Breast epithelium (tissue), 4 donors: ENCODE measurements at places on chromosomes 13 and 19. TPM values are rescaled to one million over a fixed set of nuclear protein-coding genes. Genes with fewer than 3 reads are reported as not detected.

Gene ZNF256
- 7.3 TPM for total RNA-seq

DNA sequence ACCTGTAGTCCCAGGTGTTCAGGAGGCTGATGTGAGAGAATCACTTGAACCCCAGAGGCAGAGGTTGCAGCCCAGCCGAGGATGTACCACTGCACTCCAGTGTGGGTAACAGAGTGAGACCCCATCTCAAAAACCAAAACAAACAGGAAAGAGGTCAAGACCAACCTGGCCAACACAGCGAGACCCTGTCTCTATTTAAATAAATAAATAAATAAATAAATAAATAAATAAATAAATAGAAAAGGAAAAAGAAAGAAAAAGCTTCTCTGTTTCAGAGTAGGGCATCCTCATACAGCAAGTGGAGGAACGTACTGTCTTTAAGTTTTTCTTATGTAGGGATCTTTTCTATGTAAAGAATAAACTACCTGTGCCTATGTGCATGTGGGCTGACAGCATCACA, 2.3 kb downstream of the ZNF700 start:
- H3K4me3 ChIP-seq, result no peak overlapping the region
- H3K4me1 ChIP-seq, result peaks cover 4% of the 10 kb centered on the region
- no peak for DNase-seq
- no peaks in the 10 kb centered on the region for H3K36me3 ChIP-seq
- H3K27me3 ChIP-seq, result no peaks in the 10 kb centered on the region
- no peak overlapping the region for H3K27ac ChIP-seq

DNA sequence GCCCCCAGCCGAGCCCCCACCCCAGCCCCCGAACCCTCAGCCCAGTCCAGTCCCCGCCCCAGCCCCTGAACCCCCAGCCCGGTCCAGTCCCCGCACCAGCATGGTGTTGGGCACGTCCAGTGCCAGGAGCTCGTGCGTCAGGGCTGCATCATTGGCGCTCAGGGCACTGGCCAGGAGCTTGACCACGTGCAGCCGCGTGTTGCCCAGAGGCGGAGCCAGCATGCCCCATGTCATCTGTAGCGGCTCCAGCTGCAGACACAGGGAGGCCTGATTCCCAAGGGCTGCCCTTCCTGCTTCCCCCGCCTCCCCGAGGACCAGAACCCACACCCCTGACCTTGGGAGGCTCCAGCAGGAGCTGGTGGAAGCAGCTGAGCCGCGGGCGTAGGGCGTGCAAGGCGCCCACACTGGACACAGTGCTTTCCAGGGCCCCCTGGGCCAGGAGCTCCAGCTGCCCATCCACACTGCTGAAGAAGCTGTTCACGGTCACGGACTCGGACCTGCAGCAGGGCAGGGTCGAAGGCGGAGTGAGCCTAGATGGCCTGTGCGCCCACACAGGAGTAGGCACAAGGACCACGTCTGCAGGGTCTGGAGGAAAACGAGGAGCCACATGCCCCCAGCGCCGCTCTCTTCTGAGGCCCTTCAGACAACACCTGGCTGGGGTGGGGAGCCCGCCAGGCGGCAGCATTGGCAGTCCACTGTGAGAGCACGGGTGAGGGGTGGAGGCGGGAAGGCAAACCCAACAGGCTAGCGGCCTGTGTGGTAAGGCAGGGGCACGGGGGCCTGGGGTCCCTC, 12.8 kb upstream of the TMEM86B start:
- no peaks in the 10 kb centered on the region for H3K4me1 ChIP-seq
- peaks cover 16% of the 10 kb centered on the region for H3K36me3 ChIP-seq
- no peak overlapping the region for H3K27ac ChIP-seq
- DNase-seq, result no peak

DNA sequence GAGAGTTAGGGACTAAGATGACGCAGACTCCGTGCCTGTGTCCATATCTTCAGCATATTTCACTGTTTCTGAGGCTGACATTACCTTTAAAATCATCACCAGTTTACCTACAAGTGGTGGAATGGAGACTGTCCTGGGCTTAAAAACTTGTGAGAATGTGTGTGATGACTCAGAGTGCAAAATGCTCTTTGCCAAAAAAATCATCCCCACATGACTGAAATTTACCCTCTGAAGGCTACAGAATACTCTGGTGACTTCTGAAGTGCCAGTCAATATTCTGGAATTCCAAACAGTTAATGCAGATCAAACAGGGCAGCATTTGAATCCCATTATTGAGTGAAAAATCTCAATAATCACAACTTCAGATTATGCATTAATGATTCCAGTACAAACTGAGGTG, 901.4 kb downstream of the EFNB2 start:
- DNase-seq, result no peak
- no peak overlapping the region for H3K27ac ChIP-seq
- H3K4me3 ChIP-seq, result no peak overlapping the region

- no peaks in the 10 kb centered on the region for H3K27me3 ChIP-seq
- H3K27ac ChIP-seq, result peak overlapping the region; percentile 57
- no peaks in the 10 kb centered on the region for H3K36me3 ChIP-seq
- peak overlapping the region; percentile 72 for H3K4me3 ChIP-seq
- DNase-seq, result no peak
Observed at GRCh38 chr19:34481861-34482379, 362 bp downstream of the WTIP start.

Gene CBY2
- not detected for total RNA-seq

Gene F2RL3
- total RNA-seq, result 27.5 TPM

DNA sequence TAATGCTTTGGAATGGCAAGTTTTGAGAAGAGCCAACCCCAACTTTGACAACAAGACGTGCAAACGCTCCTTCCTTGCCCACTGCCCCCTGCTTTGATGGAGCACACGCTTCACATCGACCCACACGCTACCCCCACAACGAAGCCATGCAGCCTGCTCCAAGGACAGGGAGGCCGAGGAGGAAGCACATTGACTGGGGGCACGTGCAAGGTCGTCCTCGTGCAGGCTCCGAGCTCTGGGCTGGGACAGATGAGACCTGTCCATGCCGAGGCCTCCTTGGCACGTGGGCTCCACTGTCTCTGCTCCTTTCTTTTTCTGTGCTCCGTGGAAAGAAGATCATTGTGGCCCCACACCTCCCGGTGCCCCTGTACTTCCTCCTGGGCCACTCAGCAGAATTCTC, 309.0 kb downstream of the TEX29 start:
- no peak for DNase-seq
- no peaks in the 10 kb centered on the region for H3K36me3 ChIP-seq
- no peaks in the 10 kb centered on the region for H3K27me3 ChIP-seq
- H3K4me1 ChIP-seq, result no peaks in the 10 kb centered on the region
- H3K27ac ChIP-seq, result no peak overlapping the region
- no peak overlapping the region for H3K4me3 ChIP-seq

Gene TNFAIP8L1
- 3.6 TPM for total RNA-seq

- no peak overlapping the region for H3K27ac ChIP-seq
- no peaks in the 10 kb centered on the region for H3K36me3 ChIP-seq
- H3K4me3 ChIP-seq, result no peak overlapping the region
- no peak for DNase-seq
Observed at GRCh38 chr13:70502944-70503343, 394.7 kb upstream of the KLHL1 start.

Gene CADM4
- 18.0 TPM for total RNA-seq

Gene ZNF112
- 3.8 TPM for total RNA-seq

GRCh38 chr19:5456130-5456840, 1.1 kb downstream of the ZNRF4 start:
- no peaks in the 10 kb centered on the region for H3K4me1 ChIP-seq
- no peak overlapping the region for H3K4me3 ChIP-seq
- no peak for DNase-seq
- H3K36me3 ChIP-seq, result no peaks in the 10 kb centered on the region

DNA sequence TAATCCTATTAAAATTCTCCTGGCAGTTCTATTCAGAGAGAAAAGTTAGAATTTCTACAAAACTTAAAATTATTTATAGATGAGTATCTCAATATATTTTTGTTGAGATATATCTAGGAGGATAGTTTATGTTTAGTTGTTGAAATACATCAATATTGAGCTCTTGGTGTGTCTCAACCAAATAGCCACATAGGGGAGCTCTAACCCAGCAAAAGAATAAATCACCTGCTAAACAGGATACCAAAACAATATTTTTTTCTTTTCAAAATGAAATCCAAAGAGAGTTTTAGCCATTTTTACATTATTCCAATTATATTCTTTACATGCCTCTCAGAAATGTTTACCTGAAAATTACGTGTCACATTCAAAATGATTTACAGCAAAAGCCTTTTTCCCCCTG, 954.7 kb downstream of the SLITRK6 start:
- H3K4me1 ChIP-seq, result no peaks in the 10 kb centered on the region
- no peak overlapping the region for H3K27ac ChIP-seq
- H3K4me3 ChIP-seq, result no peak overlapping the region
- no peaks in the 10 kb centered on the region for H3K36me3 ChIP-seq

- no peak overlapping the region for H3K27ac ChIP-seq
- H3K4me3 ChIP-seq, result no peak overlapping the region
- no peak for DNase-seq
- H3K36me3 ChIP-seq, result no peaks in the 10 kb centered on the region
- no peaks in the 10 kb centered on the region for H3K4me1 ChIP-seq
Observed at GRCh38 chr13:54750521-54750920, 1721.9 kb downstream of the OLFM4 start.

- H3K27ac ChIP-seq, result no peak overlapping the region
- no peaks in the 10 kb centered on the region for H3K27me3 ChIP-seq
- no peak overlapping the region for H3K4me3 ChIP-seq
- H3K36me3 ChIP-seq, result no peaks in the 10 kb centered on the region
Observed at GRCh38 chr13:50236898-50237318, 221.7 kb downstream of the KCNRG start.

Gene SRRM5
- 1.6 TPM for total RNA-seq

DNA sequence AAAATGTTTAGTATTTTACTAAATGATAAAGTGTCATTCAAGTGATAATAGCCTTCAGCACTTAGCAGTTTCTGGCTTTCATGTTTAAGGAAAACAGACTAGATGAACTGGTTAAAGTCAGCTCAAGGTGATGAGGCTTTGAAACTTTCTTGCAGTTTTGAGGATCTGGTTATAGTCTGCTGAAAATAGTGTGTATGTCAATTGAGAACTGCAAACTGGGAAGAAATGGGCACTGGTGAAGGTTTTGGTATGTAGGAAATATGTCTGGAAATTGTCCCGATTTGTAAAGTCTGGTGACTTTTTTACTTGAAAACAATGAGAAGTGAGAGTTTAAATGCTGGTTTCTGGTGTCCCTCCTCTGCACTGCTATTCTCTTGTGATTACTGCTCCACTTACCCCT, 36.8 kb upstream of the SOX21 start:
- no peaks in the 10 kb centered on the region for H3K27me3 ChIP-seq
- H3K36me3 ChIP-seq, result no peaks in the 10 kb centered on the region
- H3K4me1 ChIP-seq, result no peaks in the 10 kb centered on the region

Gene CDADC1
- total RNA-seq, result 8.2 TPM

GRCh38 chr13:51261610-51262249, 39.5 kb downstream of the FAM124A start:
- no peaks in the 10 kb centered on the region for H3K27me3 ChIP-seq
- no peak overlapping the region for H3K4me3 ChIP-seq
- H3K36me3 ChIP-seq, result no peaks in the 10 kb centered on the region
- no peak overlapping the region for H3K27ac ChIP-seq
- H3K4me1 ChIP-seq, result no peaks in the 10 kb centered on the region

DNA sequence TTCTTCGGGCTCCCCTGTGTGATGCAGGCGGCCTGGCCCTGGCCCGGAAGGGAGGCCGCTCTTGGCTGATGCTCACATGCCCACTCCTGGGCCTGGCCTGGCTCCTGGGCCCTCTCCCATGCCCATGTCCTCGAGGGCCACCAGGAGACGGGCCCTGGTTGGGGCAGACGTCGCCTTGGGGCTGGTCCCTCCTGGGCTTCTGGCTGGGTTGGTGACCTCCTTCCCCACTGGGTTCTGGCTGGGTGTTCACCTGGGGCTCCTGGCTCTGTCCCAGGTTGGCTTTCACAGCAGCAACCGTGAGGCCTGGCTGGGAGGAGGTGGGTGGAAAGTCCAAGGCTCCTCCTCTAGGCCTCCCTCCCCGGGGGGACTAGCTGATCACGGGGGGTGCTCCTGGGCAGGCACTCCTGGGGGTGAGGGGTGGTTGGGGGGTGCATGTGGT, 15.5 kb upstream of the SLC7A10 start:
- H3K36me3 ChIP-seq, result no peaks in the 10 kb centered on the region
- no peaks in the 10 kb centered on the region for H3K27me3 ChIP-seq
- no peak for DNase-seq
- no peak overlapping the region for H3K27ac ChIP-seq
- H3K4me1 ChIP-seq, result no peaks in the 10 kb centered on the region

GRCh38 chr19:16376241-16376640, 51.6 kb downstream of the KLF2 start:
- H3K4me1 ChIP-seq, result no peaks in the 10 kb centered on the region
- no peaks in the 10 kb centered on the region for H3K36me3 ChIP-seq
- no peak for DNase-seq
- no peak overlapping the region for H3K27ac ChIP-seq
- no peak overlapping the region for H3K4me3 ChIP-seq

DNA sequence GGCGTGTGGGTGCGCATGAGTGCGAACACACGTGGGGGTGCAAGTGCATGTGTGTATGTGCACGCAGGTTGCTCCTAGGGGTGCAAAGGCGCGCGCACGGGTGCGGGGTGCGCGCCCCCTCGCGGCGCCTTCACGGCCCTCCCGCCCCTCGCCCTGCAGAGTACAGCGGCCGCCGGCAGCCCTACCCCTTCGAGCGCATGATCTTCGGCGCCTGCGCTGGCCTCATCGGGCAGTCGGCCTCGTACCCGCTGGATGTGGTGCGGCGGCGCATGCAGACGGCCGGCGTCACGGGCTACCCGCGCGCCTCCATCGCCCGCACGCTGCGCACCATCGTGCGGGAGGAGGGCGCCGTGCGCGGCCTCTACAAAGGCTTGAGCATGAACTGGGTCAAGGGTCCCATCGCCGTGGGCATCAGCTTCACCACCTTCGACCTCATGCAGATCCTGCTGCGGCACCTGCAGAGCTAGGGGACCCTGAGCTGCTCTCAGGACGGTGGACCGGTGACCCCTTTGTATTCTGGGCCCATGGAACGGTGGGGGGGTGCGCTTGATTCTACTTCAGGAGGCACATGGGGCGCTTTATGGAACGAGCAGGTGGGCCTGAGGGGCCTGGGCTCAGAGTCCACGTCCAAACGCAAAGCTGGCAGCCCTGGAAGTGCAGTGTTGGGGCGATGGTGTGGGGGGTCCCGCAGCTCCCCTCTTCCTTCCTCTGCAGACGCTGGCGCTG, 27.7 kb downstream of the TMEM161A start:
- no peaks in the 10 kb centered on the region for H3K36me3 ChIP-seq
- no peak for DNase-seq
- peak overlapping the region; percentile 25 for H3K4me3 ChIP-seq
- H3K27ac ChIP-seq, result no peak overlapping the region
- H3K4me1 ChIP-seq, result no peaks in the 10 kb centered on the region

Gene ZNF69
- total RNA-seq, result 26.1 TPM

Gene KLK12
- not detected for total RNA-seq

DNA sequence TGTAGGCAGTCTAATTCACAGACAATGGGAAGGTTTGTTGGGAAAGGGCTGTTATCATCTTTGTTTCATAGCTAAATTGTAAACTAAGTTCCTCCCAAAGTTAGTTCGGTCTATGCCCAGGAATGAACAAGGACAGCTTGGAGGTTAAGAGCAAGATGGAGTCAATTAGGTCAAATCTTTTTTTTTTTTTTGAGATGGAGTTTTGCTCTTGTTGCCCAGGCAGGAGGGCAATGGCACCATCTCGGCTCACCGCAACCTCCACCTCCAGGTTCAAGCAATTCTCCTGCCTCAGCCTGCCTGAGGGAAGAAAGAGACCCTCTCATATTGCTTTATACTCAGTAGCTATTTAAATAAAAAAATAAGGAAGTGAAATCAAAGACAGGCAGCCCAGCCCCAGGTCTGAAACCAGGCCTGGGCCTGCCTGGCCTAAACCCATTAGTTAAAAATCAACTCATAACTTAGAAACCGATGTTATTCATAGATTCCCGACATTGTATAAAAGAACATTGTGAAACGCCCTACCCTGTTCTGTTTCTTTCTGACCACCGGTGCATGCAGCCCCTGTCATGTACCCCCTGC, 297.4 kb upstream of the SGCG start:
- no peak overlapping the region for H3K27ac ChIP-seq
- no peaks in the 10 kb centered on the region for H3K27me3 ChIP-seq
- no peak for DNase-seq
- no peaks in the 10 kb centered on the region for H3K4me1 ChIP-seq
- no peaks in the 10 kb centered on the region for H3K36me3 ChIP-seq
